Stimulated activated CD8-positive, alpha-beta memory T cell treated with anti-CD3 and anti-CD28 coated beads, Interleukin-4, amount 100 ng/mL, for 48 hours (primary cell): ENCODE measurements at places on chromosomes 7 and 10.

GRCh38 chr10:7767209-7767608 lies 20.6 kb downstream of the KIN start:
- DNase-seq, result no peak

GRCh38 chr7:41855798-41856197 lies 152.9 kb upstream of the INHBA start:
- DNase-seq, result no peak

GRCh38 chr7:54581511-54581910 lies 39.3 kb downstream of the VSTM2A start:
- no peak for DNase-seq

DNA sequence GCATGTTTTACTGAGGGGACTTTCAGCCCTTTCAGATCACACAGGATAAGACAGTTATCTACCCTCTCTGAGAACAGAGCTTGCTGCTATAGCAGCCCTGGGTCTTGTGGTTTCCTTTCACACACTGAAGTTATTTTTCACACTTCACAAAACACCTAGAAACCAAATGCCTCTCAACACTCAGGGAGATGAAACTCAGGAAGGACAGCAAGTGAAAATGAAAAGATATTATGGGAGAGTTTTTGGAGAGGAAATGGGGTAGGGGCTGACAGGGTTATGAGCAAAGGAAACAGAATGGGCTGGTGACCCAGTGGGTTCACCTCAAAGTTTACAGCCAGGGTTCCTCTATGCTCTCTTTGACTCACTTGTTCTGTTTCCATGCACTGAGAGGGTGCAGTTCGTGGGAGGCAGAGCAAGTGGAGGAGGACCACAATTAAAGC lies 17.0 kb upstream of the GIMAP2 start:
- peak; percentile 70 for DNase-seq

GRCh38 chr10:71382757-71383156 lies 14.0 kb upstream of the CDH23 start:
- DNase-seq, result no peak

GRCh38 chr7:81616951-81617350 lies 152.9 kb downstream of the HGF start:
- no peak for DNase-seq

GRCh38 chr7:1884583-1885350 lies 214.7 kb downstream of the ELFN1 start:
- no peak for DNase-seq

GRCh38 chr7:88791891-88792290 lies 3.6 kb downstream of the TEX47 start:
- no peak for DNase-seq

- DNase-seq, result no peak
These were observed 477.7 kb upstream of the TPK1 start for GRCh38 chr7:145313551-145313950.

DNA sequence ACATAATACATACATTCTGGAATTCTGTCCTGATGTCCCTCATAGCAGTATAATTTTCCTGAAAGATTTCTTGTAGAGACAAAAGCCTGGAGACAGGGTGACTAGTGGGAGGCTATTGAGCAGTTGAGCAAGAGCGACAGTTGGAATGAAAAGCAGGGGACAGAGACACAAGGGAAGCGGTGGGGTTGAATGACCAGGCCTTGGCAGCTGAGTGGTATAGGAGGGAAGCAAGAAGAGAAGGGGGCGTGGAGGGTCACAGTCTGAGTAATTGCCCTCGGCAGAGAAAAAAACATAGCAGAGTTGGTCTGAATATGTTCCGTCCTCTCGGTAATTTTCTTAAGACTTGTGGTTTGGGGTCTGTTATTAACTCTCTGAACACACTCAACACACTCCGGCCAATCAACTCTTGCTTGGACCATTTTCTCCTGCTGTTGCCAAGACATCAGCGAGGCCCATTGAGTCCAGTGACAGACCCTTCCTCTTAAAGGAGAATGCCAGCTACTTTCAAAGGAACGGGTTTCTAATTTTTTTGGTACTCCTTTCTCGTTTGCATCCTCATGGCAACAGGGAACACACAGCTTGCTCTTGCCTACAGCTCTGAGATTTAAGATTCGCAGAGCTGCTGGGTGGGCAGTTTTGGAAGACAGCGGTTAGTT lies 5.3 kb upstream of the ACTR3B start:
- no peak for DNase-seq

DNA sequence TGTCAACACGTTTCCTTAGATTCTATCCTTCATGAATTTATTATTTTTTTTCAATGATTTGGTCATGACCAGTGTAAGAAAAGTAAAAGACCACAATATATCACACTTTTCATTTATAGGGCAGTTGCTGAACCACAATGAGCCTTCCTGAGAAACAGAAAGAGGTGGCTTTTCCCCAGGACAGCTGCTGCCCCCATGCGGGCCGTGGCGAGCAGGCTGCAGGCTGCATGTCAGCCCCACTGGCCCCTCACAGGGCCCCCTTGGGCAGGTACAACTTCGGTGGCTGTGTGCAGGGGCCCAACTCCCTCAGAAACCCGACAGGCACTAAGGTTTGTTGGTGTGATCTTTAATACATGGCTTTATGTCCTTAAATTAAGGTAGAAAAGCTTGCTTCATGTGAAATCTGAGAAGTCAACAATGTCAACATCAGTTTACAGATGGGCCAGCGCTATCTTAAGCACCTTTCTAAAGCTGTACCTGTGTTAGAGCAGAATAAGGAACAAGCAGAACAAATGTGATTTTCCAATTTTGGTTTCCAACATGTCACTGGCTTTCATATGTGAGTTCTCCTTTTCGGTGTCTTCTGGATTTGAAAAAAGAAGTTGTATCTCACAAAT lies 10.6 kb downstream of the BEND7 start:
- DNase-seq, result no peak

GRCh38 chr10:89115876-89116627 lies 91.1 kb downstream of the CH25H start:
- no peak for DNase-seq

DNA sequence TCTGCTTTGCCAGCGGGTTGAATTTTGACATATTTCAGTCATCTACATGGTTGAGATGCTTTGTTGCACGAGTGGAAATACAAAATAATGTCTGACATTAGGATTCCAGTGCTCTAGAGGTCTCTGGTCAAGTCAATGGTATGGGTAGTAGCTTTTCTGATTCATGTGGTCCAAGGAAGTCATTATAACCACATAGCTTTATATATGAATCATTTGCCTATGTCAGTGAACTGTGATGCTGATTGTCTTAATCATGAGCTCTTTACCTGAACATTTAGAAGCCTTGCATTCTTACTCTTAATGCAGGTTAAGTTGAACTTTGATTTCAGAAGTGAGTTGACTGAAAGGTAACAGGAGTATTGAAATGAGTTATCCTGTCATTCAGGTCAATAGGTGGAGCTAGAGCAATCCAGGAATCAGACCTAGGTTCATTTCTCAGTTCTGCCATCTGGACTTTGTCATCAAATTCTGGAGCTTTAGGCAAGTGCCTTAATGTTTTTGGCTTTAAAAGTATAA lies 3.3 kb downstream of the MAPK8 start:
- no peak for DNase-seq
